Posterior vena cava (tissue), 2 donors: ENCODE measurements at places on chromosomes 1 and 21. TPM values are rescaled to one million over a fixed set of nuclear protein-coding genes. Genes with fewer than 3 reads are reported as not detected.

ADORA1 gene
- total RNA-seq: 0.32 TPM

SH3D21 gene
- 1.6 TPM for total RNA-seq

AMPD1 gene
- total RNA-seq: not detected

SPRR3 gene
- not detected for total RNA-seq

TIE1 gene
- total RNA-seq: 32.5 TPM

PTPRC gene
- total RNA-seq: 30.8 TPM

CFHR5 gene
- total RNA-seq: not detected

L1TD1 gene
- 0.09 TPM for total RNA-seq

NUF2 gene
- 0.57 TPM for total RNA-seq

KCNQ4 gene
- total RNA-seq: 10.3 TPM

LCE1E gene
- not detected for total RNA-seq

PARP1 gene
- 41.1 TPM for total RNA-seq

EVA1B gene
- total RNA-seq: 38.0 TPM

OR2T33 gene
- not detected for total RNA-seq

PPOX gene
- 15.0 TPM for total RNA-seq

LRRC8C gene
- total RNA-seq: 10.5 TPM

AKT3 gene
- total RNA-seq: 119 TPM

HSPA6 gene
- 6.4 TPM for total RNA-seq
